ENCODE measurements at places on chromosomes 3 and 15.

DNA sequence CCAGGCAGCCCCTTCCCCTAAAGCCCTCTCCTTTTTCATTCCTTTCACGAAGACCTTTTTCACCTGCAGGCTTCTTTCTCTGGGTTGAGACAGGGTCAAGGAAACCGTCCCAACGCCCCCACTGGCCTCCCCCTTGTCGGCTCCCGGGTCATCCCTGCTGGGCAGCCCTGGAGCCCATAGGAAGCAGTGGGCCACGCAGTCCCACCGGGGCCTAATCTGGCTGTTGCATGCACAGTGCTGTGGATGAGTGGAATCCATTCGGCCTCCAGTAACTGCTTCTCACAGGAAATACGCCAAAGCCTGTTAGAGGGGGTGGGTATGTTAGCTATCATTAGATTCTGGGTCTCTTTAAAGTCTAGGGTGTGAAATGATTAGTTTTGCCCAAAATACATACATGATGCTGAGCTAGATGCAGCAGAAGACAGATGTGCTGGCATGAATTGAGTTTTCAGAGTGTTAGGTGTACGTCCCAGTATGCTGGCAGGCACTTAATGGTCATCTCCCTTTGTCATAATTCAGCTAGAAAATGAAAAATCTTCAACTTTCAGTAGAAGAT lies 16.6 kb downstream of the LYSMD4 start:
- DNase-seq: no peak

- DNase-seq: peak; percentile 16
Observed at GRCh38 chr3:100260081-100260684, 609 bp upstream of the TBC1D23 start.

- no peak for DNase-seq
Observed at GRCh38 chr3:180624714-180625113, 22.8 kb downstream of the TTC14 start.

DNA sequence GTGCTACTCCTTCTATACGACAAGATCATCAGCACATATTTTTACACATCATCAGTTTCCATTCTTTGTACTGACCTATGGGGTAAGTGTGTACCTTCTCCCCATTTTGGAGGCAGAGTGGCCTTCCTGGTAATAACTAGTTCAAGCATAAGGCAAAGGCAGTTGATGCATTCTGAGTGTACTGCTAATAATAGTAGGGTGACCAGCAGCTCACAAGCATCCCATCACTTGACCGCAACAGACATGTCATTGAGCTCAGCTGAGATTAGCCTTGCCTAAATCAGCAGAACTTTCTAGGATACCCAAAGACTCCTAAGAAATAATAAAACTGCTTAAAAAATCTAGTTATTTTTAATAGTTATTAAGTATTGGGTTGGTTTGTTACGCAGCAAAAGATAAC lies 329.8 kb upstream of the FRG2C start:
- no peak for DNase-seq

DNA sequence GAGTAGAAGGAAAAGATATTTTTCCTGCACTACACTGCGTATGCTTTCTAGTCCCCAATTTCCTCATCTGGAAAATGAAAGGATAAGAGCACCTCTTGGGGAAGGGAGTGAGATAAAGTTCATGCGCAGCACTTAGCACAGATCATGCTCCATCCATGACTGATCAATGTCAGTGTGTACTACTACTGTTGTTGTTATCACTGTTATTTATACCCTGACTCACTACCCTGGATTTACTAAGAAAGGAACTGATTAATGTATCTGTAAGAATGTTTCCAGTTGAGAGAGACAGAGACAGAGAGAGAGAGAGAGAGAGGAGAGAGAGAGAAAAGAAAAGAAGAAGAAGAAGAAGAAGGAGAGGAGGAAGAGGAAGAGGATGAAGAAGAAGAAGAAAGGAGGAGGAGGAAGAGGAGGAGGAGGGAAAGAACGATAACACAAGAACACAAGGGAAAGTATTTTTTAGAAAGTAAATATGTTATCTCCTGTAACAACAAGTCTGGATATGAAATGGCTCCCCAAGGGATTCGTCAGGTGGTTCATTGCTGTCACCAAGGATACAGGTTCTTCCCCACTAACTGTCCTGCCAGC lies 212.2 kb upstream of the PROK2 start:
- no peak for DNase-seq

DNA sequence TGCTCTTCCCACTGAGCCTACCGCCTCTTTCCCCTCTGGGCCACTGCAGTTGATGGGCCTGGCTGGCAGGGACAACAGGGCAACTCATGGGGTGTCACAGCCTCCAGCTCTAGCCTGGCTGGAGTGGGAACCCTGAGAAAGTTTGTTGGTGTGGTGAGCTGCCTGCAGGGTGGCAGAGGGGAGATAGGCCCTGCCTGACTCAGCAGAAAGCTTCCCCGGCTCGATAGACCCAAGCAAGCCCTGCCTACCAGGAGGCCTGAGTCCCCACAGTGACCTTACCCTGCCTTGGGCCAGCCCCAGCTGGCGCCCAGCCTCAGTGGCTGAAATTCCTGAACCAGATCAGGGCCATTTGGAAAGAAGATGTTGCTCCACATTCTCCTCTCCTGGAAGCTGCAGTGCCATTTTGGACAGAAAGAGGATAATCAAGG lies 29.4 kb downstream of the ABTB1 start:
- peak; percentile 51 for DNase-seq

DNA sequence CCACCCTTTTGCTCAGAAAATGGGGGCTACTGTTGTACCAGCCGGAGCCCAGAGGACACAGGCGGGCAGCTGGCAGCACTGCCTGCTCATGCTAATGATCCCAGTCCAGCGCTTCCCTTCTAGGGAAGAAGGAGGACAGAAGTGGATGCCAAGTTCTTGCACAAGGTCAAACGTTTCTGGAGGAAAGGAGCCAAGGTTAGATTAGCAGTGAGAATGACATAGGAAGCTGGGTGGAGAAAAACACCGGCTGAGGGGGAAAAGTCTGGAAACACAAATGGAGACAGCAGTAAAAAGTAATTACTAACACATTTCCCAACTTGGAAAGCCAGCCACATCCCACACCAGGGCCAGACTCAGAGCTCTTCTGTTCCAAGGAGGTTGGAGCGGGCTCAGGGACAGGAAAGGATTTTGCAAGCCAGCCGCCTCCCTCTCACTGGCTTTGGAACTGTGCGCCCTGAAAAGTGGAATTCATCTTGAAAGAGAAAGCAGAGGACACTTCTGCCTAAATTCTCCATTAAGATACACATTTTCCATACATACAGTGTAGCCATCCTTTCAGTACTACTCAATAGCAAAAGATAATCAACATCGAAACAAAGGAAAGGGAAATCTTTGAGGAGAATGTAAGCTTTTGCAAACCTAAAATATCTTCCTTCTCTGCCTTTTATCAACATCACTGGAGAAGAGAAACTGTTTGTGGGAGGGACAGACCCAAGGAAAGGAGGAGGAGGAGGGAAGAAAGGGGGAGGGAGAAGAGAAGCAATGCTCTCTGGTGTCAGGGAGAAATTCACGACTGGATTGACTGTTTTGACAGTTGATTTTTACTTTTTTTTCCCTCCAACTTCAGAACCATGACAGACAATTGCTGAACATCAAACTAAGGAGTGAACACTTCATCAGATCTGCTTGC lies 133.6 kb downstream of the CD47 start:
- peak; percentile 64 for DNase-seq

DNA sequence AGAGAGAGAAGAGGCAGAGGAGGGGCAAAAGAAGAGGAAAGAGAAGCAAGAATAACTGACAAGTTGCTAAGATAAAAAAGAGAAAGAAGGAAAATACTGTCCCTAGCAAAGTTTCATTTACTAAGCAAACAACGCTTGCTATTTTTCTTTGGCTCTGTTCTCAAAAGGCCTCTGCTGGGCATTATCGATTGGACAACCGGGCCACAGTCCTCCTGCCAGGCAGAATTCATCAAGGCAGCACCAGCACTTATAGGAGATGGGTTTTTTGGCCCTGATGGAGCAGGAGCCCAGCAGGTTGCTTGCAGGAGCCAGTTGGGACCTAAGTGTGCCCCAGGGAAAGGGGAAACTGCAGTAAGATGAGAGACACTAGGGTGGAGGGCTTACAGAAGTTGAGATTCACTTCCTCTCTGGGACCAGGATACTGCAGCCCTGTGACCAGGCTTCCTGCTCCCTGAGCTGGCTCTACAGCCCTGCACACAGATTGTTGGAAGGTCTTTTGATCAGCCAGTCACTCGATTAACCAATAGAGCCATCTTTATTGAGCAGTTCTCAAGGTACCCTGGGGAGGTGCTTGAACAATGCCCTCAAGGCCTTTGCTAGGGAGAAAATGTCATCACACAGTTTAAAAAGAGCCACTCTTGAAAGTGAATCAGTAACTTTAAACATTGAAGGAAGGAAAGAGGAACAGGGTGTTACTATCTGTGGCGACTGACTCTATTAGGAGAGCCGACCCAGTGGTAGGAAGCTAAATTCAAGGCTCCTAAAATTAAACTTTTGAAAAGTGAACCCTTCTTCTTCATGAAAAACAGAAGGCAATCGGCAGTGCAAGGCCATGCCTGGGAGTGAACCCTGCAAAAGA lies 28.8 kb upstream of the GLCE start:
- DNase-seq: no peak

GRCh38 chr3:128452120-128452519 lies 14.6 kb downstream of the DNAJB8 start:
- DNase-seq: no peak

DNA sequence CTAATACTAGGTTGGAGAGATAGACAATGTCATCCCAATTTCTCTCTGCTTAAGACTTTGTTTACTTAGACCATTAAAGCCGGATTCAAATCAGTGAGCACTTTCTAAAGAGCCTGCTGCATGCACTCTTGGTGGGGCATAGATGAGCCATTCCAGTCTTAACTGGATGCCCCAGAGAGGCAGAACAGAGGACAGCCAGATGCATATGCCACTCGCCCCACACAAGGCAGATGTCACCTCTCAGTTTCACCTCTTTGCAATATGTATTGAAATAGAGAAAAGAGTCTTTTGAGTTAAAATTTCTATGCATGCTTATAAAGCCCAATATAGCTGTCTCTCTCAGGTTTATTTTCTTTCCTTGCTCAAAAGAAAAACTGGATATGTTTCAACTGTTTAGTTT lies 89.5 kb downstream of the LARS2 start:
- no peak for DNase-seq

DNA sequence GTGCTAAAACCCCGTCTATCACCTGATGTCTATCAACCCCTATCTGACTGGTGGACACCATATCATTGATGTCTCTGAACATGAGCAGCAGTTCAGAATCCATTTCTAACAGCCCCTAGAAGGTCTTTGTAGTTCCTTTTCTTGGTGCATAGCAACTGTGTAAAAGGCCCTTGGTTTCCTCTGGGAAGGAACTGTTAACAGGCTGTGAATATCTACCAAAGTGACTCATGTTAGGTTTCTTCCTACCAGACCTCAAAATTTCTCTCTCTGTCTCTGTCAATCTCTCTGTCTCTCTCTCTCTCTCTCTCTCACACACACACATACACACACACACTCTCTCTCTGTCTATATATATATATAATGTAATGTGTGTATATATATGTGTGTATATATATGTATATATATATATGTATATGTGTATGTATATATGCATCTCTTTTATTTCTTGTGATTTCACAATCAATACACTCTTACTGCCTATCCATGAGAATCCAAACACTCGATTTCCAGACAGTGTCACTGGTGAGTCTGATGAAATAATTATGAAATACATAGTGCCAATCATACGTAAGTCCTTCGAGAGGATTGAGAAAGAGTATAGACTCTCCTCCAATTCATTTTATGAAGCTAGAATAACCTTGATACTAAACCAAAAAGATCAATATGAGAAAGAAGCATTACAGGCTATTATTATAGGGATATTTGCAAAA lies 335.9 kb upstream of the SLCO3A1 start:
- no peak for DNase-seq

- no peak for DNase-seq
Observed at GRCh38 chr3:152519376-152519775, 250.6 kb downstream of the MBNL1 start.

GRCh38 chr3:156459434-156459833 lies 95.5 kb downstream of the SSR3 start:
- peak; percentile 49 for DNase-seq

- no peak for DNase-seq
Observed at GRCh38 chr15:60479361-60480110, 594 bp upstream of the ICE2 start.

DNA sequence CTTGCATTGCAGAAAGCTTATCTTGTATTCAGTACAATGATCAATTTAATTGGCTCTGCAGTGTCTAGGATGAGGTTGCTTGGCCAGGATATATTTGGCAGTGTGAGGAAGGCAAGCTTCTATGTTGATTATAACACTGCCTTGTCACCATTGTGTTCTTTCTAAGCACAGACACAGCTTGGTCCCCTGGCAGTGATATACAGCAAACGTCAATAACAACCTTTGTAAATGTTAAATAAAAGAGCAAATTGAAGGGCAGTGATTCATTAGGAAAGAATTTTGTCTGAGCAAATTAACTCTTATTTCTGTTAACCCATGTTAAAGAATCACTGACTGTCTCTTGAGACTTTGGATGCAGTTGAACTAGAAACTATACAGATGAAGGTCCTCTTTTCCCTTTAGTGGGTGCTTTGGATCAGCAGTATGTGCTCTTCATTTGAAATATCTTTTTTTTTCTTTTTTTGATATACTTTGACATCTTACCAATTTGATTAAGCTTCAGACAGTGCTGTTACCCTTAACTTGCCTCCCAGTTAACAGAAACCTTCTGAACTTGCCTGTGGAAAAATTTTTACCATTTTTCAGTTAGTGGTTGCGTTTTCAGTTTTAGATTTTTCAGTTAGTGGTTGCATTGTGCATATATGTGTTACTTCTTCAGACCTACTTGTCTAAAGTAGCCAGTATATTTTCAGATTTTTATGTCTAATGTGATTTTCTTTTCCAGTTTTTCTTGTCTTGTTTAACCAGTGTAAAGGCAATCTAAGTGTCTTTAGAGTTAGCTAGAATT lies 199.8 kb downstream of the TCF12 start:
- no peak for DNase-seq

DNA sequence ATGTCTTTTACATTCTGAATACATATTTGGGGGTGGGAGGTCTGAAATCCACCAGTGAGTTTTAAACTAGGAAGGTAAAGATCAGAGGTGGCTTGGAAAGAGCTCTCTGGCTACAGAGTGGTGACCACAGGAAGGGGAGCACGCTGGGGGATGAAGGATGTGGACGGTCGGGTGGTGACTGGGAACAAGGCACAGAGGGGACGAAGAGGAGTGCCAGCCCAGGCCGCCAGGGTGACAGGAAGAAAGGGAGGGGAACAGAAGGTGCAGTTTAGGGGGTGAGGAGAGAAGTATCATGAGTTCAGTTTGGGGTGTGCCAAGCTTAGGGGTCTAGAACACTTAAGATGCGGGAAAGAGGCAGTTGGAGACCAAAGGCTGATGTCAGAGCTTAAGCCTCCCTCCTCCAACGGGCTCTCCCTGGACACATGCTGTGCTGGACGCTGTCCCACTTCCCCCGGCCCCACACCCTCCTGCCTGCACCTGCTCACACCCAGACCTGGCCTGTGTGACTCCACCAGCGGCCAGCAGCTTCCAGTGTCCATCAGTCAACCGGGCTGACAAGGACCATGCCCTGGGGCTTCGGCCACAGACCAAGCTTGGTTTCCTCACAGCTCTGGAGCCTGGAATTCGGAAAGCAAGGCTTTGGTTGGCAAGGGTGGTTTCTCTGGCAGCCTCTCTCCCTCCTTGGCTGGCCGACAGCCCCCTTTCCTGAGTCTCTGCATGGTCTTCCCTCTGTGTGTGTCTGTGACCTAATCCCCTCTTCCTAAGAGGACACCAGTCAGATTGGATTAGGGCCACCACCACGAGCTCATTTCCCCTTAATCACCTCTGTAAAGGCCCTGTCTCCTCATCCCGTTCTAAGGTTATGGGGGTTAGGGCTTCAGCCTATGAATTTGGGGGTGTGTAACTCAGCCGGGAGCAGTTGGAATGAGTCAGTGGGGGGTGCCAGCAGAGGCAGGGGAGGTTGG lies 120.4 kb upstream of the IQSEC1 start:
- peak; percentile 27 for DNase-seq

GRCh38 chr3:135169651-135170050 lies 374.6 kb downstream of the EPHB1 start:
- DNase-seq: no peak
